ENCODE measurements at places on chromosomes 4 and X.

- DNase-seq, result no peak
Measured at GRCh38 chrX:105567082-105567481, 255.3 kb upstream of the NRK start.

DNA sequence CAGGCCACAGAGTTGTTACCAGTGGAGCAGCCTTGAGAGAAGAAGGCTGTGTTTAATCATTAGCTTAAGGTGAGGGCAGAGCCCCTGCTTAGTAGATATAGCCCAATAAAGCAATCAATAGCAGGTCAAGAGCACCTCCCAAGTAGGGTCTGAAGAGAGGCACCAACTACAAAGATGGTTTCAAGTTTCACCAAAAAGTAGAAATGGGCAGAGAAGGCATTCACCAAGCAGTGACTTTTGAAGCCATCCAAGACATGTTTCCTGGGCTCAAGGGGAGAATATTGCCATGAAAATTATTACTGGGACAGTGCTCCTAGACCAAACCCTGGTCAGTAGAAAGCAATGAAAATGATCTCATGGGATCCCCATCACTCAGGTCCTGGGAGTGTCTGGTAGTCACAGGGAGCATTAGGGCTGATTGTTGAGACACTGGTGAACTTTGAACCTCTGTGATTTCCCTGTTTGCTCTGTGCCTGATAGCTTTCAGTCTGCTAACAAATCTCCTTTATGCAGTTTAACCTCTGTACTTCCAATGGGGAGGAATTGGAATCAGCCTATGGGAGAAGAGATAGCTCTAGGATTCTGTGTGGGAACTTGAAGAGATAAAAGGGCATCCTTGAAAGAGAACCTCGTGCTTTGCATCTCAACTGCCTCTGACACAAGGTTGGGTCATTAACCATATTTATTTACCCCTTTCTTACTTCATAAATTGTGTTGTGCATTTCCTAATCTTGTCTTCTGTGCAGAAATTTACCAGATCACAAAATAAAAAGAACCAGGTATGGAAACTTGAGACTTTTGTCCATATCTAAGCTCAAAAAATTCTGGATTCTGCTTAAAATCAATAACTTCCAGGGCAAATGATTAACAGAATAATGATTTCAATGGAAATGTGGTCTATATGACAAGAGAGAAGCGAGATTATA is 9.3 kb upstream of the OTC start:
- no peak for DNase-seq

DNA sequence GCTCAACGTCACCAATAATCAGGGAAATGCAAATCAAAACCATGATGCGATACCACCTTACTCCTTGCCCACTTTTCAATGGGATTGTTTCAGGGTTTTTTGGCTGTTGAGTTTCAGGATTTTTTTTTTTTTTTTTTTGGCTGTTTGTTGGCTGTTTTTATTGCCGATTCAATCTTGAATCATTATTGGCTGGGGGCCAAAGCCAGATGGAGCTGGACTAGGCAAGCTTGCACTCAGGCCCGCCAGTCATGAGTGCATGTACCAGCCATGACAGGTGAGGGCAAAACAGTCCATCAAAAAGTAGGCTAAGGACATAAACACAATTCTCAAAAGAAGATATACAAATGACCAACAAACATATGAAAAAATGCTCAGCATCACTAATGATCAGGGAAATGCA is 13.3 kb downstream of the YIPF7 start:
- no peak for DNase-seq

DNA sequence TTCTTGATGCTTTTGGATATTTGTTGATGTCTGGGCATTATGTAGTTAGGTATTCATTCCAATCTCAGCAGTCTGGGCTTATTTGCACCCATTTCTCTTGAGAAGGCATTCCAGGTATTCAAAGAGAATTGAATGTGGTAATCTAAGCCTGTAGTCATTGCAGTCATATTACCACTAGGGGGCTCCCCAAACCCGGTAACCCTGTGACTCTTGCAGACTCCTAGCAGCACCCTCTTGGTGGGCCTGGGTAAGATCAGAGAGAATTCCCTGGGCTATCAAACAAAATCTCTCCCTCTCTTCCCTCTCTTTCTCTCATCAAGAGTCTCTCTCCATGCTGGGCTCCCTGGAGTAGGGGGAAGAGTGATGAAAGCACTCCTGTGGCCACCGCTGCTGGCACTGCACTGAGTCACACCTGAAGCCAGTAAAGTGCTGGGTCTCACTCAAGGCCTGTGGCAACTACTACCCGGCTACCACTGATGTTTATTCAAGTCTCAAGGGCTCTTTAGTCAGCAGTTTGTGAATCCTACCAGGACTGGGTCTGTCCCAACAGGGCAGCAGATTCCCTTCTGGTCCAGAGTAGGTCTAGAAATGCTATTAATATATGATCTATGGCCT is 187.7 kb upstream of the NUDT10 start:
- DNase-seq, result peak; percentile 27

DNA sequence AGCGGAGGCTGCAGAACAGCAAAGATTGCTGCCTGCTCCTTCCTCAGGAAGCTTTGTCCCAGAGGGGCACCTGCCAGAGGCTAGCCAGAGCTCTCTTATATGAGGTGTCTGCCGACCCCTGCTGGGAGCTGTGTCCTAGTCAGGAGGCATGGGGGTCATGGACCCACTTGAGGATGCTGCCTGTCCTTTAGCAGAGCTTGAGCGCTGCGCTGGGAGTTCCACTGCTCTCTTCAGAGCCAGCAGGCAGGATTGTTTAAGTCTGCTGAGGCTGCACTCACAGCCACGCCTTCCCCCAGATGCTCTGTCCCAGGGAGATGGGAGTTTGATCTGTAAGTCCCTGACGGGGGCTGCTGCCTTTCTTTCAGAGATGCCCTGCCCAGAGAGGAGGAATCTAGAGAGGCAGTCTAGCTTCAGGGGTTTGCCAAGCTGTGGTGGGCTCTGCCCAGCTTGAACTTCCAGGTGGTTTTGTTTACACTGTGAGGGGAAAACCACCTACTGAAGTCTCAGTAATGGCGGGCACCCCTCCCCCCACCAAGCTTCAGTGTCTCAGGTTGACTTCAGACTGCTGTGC is 10.9 kb downstream of the DCK start:
- DNase-seq, result peak; percentile 39

DNA sequence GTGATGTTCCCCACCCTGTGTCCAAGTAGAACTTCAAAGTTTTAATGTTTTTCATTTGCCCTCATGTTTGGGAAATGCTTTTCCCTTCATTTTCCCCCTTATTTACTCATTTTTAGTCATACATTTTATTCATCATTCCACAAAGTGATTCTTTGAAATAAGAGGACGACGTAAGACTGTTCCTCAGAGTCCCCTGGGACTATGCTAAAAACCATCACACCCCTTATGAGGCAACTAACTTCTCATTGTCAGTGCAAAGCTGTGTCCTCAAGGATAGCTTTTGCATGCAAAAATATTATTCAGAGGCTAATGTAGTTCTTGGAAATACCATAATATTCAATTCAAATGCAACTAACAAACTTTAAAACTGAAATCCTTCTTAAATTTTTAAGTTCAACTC is 14.8 kb upstream of the ADGRG2 start:
- DNase-seq, result no peak

- DNase-seq, result no peak
Measured at GRCh38 chr4:125104616-125105015, 210.1 kb upstream of the FAT4 start.

- no peak for DNase-seq
Measured at GRCh38 chr4:40562681-40563080, 67.0 kb downstream of the RBM47 start.

DNA sequence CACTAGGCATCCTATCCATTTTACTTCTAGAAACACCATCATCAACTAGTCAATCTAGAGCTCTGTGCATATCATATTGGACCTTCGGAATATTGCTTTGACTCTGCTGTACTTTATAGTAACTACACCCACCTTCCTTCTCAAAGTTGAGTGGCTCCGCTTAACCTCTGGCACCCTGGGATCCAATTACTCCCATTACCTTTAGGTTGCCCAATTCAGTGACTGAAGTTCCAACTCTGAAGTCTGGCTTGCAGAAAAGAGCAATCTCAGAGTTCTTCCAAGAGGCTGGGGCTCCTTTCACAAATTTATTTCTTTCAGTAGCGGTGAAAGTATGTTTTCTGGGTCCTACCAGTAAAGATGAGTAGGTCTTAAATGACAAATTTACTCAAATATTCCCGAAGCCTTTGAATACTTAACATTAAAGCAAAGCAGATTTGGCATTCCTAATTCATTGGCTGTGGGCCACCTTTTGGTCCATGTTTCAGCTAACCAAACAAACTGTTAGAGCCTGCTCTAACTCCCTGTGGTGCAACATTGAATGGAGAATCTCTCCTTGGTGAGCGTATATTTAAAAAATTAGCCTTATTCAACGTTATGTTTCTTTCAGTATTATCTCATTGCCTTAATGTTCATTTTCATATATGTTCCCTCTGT is 1215.8 kb downstream of the RAPGEF2 start:
- no peak for DNase-seq

- no peak for DNase-seq
Measured at GRCh38 chr4:21768349-21769310, 179.9 kb downstream of the KCNIP4 start.

DNA sequence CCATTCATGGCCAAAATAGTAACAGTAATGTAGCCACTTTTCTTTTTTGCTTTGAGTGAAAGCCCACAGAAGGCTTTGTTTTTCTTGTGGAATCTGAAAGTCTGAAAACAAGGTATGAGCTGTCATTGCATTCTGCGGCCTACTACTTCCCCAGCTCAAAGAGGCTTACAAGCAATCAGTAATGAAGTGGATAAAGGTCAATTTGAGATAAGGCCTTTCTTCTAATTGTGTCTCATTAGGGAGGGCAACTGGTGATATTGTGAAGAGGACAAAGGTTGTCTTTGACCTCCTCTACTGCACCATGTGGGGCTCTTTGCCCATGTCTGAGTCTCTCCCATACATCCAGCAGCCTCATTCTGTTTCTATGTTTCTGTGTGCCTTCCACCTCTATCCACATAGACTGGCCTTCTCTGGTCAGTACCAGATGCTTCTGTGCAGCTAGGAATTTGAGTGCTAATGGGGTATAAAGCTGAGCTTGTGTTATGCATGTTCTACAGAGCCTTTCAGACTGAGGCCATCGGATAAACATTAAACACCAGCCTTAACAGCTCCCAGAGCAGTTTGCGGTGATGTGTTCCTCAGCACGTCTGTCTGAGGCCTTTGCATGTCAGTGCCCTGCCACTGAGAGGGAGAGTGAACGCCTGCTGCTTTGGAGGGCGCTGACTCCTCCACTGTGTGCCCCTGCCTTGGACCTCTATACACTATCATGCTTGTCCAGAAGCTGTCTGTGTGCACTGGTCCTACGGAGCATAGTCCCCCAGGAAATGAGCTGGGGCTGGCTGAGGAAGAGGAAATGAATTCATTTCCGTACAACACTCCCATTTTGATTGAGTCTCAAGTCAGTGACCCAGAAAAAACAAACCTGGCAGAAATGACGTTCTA is 80.2 kb downstream of the SH2D1A start:
- DNase-seq, result no peak
